Cerebellar nuclear complex (tissue), 1 donor: ENCODE measurements at places on chromosomes 7 and 10.

DNA sequence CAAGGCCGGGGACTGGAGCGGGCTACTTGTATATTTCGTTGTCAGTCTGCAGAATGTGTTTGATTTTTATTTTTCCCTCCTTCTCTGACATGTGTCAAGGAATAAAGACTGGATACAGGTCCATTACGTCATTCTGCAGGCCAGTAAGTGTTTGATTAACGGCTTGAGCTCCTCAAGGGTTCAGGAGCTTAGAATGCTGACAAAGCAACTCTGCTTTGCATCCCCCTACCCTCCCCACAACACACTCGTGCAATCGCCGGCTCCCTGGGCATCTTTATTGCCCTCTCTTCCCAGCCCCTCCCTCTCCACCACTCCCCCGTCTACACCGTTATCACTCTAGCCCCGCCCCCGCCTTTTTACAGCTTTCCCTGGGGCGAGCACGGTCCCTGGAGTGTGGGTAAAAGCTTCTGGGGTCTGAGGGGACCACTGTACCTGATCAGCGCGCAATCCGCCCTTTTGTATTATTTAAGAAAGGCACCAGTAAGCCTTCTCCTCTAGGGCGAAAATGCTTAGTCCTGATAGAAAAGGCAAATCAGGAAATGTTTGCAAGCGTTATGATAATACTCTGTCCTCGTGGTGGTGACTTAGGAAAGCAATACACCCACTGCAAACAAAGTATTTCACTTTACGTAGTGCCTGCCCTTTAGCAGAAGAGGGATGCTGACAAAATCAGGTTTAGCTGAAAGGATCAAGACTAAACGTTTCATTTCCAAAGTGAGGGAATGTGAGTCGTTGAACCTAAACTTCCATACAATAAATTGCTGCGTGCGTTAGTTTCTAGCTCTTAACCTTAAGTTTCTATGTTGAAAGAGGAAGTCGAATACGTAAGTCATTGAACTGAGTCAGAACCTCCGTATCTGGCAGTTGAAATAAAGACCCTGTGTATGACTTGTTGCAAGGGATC is 1.4 kb upstream of the CREB5 start:
- no peak for DNase-seq

- DNase-seq, result no peak
Measured at GRCh38 chr7:82598958-82599357, 155.4 kb upstream of the CACNA2D1 start.

- no peak for DNase-seq
Measured at GRCh38 chr10:72007246-72007892, 43.2 kb downstream of the CHST3 start.

DNA sequence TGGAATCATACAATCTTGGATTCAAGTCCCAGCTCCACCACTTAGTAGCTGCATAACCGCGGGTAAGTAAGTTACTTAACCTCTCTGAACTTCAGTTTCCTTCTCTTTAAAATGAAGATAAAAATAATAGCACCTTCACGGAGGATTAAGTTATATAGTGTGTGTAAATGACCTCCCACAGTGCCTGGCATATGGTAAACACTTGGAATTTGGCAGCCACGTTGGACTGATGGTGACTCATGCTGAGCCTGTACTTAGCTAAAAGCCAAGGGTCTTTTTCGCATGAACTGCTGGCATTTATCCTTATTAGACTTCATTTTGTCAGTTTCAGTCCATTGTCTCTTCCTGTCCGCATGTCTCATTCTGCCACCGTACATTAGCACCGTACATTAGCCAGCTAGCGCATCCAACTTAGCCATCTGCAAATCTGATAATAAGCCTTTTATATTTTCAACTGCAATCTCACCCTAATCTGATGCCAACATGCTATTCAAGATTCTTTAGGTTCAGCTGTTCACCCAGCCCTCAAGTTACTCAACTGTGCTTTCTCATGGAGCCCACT is 11.2 kb downstream of the SLC13A4 start:
- peak; percentile 92 for DNase-seq

- no peak for DNase-seq
Measured at GRCh38 chr7:74097937-74098614, 14.5 kb downstream of the LIMK1 start.

- no peak for DNase-seq
Measured at GRCh38 chr7:36637417-36637816, 86.9 kb downstream of the AOAH start.

DNA sequence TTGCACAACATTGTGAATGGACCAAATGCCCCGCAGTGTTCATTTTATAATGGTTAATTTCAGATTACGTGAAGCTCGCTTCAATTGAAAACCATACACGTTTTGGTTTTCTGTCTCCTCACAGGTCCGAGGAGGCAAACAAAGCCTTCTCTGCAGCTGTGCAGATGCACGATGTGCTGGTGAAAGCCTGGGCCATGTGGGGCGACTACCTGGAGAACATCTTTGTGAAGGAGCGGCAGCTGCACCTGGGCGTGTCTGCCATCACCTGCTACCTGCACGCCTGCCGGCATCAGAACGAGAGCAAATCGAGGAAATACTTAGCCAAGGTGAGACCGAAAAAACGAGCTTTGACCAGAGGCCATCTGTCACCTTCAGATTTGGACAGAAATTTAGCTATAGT is 110.3 kb downstream of the TRRAP start:
- no peak for DNase-seq

DNA sequence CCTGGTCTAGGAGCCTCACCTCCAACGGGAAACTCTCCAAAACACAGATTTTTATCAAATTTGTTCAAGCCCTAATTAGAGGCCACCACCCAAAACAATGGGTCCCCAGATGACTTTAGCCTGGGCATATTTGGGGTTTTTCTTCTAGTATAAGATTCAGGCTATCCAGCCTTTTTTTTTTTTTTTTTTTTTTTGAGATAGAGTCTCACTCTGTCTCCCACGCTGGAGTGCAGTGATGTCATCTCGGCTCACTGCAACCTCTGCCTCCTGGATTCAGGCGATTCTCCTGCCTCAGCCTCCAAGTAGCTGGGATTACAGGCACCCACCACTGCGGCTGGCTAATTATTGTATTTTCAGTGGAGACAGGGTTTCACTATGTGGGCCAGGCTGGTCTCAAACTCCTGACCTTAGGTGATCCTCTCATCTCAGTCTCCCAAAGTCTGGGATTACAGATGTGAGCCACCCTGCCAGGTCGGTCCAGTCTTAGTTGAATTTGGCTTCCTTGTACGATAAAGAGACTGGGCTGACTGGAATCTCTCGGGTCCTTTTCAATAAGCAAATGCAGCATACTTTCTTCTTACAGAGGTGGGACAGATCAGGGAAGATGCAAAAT is 91.4 kb upstream of the KLF6 start:
- DNase-seq, result no peak

GRCh38 chr7:159068893-159069448 is 75.7 kb downstream of the VIPR2 start:
- DNase-seq, result no peak

DNA sequence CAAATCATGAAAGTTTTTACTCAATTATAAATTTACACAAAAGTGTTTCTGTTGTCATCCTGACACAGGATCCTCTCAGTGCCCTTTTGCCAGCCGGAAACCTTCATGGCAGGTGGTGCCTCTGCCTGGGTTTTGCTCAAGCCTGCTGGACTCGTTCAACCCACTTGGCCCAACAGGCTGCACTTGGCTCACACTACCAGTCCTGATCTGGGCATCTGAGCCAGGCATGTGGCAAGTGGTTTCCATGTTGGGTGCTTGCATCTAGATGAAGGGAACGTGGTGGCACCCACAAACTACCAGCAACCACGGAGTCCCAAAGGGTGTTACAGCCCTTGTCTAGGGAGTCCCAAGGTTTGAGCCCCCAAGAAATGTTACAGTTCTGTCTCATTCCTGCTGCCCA is 162.3 kb upstream of the CSTF2T start:
- no peak for DNase-seq

DNA sequence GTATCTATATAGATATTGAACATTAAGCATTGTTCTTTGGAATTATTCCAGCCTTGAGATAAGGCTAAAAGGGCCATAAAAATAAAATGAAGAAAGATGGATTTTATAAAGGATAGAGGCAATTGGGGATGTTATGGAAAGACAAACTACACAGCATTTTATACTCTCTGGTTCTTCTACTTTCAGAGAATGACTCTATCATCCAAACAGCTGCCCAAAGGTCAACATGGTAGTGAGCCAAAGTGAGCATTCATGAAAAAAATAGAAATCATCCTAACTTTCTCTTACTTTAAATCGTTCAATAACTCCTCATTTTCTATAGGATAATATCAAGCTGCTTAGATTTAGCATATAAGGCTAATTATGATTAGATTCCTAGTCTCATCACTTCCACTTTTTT is 25.2 kb downstream of the IMMP2L start:
- no peak for DNase-seq

- no peak for DNase-seq
Measured at GRCh38 chr7:93054975-93055374, 62.8 kb downstream of the SAMD9 start.
